ENCODE measurements at places on chromosomes 1 and 21.
A peak's percentile ranks its signal among the peaks of the same experiment; 100 is the strongest.

- DNase-seq = no peak
These were observed 79.9 kb downstream of the LACTBL1 start for GRCh38 chr1:22892789-22893188.

DNA sequence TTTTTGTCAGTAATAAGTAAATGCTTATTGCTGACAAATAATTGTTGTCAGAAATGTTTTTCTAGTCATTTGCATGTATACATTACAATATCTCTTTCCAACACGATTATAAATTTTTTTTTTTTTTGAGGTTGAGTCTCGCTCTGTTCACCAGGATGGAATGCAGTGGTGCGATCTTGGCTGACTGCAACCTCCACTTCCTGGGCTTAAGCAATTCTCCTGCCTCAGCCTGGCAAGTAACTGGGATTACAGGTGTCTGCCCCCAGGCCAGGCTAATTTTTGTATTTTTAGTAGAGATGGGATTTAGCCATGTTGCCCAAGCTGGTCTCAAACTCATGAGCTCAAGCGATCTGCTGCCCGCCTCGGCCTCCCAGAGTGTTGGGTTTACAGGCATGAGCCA lies 72.0 kb upstream of the ATF3 start:
- no peak for DNase-seq

DNA sequence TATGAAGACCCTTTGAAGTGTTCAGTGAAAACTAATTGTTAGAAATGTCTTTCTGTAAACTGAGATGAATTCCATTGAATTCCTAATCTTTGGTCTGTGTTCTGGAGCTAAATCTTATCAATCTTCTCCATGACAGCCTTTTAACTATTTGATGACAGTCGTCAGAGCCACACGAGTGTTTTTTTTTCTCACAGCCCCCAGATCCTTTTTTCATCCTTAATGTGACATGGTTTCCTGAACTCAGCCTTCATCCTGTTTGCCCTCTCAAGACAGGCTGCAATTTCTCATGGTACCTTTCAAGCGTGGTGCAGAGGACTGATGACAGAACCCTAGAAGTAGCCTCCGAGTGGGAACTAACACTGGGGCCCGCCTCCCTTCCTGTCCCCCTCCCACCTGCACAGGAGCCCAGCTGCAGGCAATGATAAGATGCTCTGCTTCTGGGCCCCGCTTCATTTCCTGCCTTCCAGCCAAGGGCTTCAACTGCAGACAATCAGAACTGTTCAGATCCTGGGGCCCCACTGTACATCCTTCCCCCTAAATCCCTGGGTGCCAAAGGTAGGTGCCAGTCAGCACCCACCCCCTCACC lies 114.6 kb upstream of the VAV3 start:
- peak; percentile 26 for DNase-seq

DNA sequence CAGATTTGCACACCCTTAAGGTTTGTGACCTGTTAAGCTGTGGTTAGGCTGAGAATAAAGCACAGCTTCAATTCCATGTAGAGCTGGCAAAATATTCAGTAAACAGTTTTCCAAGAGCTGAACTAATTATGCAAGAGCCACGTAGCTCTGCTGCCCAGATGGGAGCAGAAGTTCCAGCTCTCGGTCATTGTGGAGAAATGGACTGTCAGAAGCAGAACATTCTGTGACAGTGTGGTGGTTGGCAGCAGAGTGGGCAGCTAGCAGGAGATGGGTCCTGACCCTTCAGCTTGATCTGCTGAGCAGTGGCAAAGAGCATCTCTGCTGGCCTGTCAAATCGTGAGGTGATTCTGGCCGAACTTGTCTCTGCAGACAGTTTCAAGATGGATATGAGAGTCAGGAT lies 23.2 kb downstream of the RHOU start:
- DNase-seq = no peak

DNA sequence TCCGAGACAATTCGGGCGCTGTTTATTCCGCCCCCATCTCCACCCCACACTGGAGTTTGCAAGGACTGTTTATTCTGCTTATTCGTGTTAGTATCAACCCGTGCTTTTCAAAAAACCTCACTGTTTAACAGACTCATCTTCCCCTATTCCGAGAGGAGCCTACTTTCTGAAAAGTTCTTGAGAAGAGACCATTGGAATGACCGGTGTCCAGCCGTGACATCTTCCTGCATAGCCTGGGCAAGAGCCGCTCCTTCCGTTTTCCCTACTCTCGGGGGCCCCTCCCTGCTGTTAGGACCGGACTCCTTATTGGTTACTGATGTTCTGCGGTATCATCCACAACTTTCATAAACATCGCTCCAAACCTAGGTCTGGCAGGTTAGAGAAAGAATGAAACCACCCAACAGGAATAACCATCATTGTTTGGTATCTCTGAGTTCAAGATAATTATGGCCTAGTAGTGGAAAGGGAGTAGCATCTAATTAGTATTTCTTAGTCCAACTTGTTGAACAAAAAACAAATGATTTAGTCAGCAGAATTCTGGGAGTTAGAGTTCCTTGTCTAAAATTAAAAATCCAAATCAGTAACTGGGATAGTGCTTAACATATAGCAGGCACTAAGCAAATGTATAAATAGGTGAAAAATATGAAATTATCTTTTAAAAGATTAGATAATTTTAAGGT lies 837 bp downstream of the STXBP3 start:
- DNase-seq = no peak

DNA sequence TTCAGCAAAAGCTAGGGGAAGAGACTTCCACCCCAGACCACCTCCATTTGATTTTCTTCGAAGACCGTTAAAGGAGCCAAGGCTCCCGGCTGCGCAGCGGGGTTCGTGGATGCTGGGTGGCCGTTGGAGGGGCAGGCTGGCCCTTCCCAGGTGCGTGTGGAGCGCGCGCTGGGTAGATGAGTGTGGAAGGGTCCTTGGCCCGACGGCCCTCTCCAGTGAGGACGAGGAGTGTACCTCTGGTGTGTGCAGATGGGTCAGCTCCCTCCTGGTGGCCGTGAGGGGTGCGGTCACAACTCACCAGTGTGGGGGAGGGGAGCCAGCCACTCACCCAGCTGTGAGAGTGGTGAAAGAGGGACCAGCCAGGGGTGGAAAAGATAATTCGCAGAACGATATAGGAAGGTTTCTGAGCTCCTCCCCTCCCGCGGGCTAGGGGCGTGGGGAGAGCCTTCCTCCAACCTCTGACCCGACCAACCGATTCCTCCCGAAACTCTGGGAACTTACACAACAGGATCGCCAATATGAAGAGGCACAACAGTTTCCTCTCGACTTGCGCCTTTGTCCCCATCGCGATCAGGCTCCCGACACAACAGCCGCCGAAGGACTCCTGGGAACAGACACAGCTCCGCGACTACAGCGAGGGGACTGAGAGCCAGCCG lies at the start of gene F11R:
Gene F11R (minus strand): TSS at position 644 of the 656 bp plus-strand sequence. CDS start 79 bp downstream, at position 565.
- peak; percentile 14 for DNase-seq

DNA sequence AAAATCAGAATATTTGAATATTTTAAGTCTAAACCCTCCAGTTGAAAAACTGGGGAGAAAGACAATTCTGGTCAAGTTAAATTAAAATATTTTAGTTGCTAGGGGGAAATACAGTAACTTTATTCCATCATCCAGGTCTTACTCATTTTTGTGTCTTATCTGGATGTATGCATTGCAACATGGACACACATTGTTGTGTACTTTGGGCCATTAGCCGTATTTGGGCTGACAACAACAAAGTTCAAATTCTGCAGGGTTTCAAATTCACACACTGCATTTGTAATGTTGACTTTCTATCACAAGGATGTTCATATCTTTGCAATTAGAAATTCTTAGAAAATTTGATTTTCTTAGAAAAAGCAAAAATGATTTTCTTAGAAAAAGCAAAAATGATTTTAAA lies 249.3 kb downstream of the BACH1 start:
- DNase-seq = no peak

GRCh38 chr1:88455621-88456256 lies 228.3 kb upstream of the PKN2 start:
- no peak for DNase-seq

DNA sequence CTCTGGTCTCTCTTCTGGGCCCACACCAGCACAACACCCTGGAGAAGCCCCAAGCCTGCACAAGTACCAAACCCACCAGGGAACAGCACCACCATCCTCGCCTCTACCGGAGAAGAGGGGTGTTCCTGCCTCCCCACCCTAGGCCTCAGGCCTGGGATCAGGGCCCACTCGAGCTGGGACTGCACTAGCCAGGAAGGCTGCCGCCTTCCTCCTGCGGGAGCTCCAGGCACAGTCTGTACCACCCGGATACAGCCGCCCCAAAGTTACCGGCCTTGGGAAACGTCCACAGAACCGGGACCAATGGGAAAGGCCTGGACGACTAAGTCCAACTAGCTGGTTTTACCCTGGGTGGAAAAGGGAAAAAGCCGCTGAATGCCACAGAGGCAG lies 3.4 kb downstream of the TAL1 start:
- no peak for DNase-seq

DNA sequence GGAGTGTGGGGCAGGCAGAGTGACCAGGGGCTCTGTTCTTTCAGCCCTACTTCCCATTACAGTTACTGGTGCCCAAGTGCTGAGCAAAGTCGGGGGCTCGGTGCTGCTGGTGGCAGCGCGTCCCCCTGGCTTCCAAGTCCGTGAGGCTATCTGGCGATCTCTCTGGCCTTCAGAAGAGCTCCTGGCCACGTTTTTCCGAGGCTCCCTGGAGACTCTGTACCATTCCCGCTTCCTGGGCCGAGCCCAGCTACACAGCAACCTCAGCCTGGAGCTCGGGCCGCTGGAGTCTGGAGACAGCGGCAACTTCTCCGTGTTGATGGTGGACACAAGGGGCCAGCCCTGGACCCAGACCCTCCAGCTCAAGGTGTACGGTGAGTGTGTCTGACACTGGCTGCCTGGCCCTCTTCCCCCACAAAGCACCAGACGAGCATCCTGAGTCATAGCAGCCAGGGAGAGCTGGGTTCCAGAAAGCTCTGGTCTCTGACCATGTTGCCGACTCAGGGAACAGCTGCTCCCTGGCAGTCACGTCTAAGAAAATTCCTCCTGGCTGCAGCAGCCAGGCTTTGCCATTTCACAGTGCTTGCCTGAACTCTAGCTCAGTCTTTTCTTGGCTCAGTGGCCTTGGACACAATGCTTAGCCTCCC lies 3.3 kb downstream of the SLAMF8 start:
- DNase-seq = no peak

GRCh38 chr1:2875707-2876561 lies 74.4 kb upstream of the TTC34 start:
- DNase-seq = no peak

GRCh38 chr1:57839067-57839466 lies 415.2 kb upstream of the DAB1 start:
- no peak for DNase-seq

GRCh38 chr1:38628241-38628640 lies 231.3 kb downstream of the RRAGC start:
- no peak for DNase-seq

DNA sequence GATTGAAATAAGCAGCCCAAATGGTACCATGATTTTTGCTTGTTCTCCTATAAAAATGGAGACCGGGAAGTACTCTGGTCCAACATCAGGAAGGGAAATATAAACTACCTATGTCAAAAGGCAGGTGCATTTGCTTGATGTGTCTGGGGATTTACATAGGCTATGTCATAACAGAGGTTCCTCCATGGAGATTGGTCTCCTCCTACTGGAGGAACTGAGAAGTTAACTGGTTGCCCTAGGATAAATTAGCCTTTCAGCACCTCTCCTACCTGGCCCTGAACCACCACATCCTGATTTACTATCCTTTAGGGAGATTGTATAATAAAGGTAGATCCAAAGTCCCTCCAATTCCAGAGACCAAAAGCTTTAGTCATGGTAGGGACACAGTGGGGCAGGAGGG lies 1109.3 kb upstream of the B3GALT2 start:
- DNase-seq = no peak

GRCh38 chr1:206850401-206850800 lies 15.0 kb upstream of the IL20 start:
- DNase-seq = no peak

- DNase-seq = no peak
These were observed 28.5 kb downstream of the PALMD start for GRCh38 chr1:99674115-99675064.

Measured in activated CD4-positive, CD25-positive, alpha-beta regulatory T cell (primary cell).